Activated CD8-positive, alpha-beta memory T cell treated with anti-CD3 and anti-CD28 coated beads for 4 hours (primary cell): ENCODE measurements at places on chromosomes 3 and 15.

DNA sequence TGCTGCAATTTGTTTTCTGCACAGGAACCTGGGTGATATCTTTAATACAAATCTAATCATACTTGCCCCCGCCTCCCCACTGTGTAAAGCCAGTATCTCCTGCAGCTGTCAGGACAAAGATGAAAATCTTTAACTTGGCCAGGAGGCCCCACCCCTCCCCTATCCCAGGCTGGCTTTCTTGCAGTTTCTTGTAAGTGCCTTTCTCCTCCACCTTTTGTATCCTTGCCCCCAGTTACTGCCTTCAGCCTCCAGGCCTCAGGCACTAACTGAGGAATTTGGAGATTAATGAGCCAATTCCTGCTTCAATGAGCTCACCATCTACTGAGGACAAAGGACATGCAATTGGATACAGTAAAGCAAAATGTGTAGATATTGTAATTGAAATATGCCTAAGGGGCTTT, 6.5 kb downstream of the GCSAM start:
- no peak for DNase-seq

DNA sequence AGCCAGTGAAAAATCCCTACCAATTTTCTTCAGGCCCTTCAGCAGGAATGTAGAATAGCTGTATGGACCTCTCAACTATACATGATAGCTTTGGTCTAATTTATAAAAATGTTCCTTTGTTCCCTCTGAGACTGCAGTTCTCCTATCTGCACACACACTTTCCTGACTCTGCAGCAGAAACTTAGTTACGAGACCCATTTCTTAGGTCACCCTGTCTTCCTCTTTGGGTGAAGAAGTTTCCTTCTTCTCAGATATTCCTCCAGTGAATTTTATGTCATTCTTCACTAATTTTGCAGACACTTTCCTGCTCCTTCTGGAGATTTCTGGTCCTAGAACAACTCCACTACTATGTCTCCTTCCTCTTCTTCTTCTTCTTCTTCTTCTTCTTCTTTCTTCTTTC, 42.6 kb downstream of the CD200R1L start:
- DNase-seq: no peak

DNA sequence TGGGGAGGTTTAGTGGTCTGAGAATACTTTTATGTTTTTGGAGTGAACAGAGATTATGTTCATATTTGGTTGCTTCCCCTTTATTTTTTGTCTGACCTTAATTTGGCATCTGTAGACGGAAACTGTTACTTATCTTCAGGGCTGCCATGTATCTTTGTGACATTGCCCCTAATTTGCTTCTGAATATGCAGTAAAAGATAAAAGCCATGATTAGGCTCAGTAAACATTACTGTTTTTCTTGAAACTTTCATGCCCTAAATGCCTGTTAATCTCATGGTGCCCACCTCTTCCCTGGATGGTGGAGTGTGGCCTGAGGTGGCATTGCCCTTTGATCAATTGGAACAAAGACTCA, 106.7 kb downstream of the C3orf70 start:
- no peak for DNase-seq

GRCh38 chr3:151998744-151999143, 125.3 kb downstream of the SUCNR1 start:
- no peak for DNase-seq

DNA sequence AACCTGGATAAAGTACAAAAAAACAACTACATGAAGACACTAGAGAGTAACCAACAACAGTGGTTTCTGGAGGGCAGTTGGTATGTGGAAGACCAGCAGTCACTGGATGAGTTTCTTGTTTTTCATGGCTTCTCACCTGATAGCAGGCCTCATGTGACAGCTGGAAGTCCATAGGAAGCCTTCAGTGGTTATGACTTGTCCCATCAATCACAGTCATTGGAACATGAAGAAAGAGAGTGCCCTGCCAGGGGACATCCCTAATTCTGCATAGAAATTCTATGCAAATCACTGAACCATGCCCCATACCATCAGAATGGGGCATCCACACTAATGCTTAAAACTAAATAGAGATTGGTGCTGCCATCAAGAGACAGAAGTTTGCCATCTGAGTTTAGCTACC, 81.6 kb downstream of the AKAP13 start:
- no peak for DNase-seq

DNA sequence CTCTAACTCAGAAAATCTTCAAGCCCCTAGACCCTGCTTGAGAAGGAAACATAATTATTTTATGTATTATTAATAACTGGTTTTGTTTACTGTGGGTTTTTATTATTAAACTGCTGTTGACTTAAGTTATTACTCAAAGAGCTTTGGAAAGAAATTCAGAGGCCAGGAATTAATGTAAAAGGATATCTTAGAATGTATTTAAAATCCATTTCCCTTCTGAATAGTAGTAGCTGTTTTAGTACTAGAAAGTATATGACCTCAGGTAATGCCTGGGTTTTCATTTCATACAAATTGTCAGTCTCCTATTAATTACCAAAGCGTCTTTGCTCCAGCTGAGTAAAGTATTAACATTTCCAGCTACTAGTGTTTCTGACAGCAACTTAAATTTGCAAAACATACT, 223.1 kb downstream of the ITPR1 start:
- no peak for DNase-seq

GRCh38 chr3:71444028-71444860, 139.3 kb downstream of the FOXP1 start:
- peak; percentile 25 for DNase-seq

- DNase-seq: no peak
Observed at GRCh38 chr15:60264088-60264487, 133.7 kb downstream of the ANXA2 start.

- no peak for DNase-seq
Observed at GRCh38 chr3:123695731-123696640, 111.1 kb upstream of the HACD2 start.
